Left ventricle myocardium superior (tissue), 1 donor: ENCODE measurements at places on chromosomes 1 and 21. TPM values are rescaled to one million over a fixed set of nuclear protein-coding genes. Genes with fewer than 3 reads are reported as not detected.

DNA sequence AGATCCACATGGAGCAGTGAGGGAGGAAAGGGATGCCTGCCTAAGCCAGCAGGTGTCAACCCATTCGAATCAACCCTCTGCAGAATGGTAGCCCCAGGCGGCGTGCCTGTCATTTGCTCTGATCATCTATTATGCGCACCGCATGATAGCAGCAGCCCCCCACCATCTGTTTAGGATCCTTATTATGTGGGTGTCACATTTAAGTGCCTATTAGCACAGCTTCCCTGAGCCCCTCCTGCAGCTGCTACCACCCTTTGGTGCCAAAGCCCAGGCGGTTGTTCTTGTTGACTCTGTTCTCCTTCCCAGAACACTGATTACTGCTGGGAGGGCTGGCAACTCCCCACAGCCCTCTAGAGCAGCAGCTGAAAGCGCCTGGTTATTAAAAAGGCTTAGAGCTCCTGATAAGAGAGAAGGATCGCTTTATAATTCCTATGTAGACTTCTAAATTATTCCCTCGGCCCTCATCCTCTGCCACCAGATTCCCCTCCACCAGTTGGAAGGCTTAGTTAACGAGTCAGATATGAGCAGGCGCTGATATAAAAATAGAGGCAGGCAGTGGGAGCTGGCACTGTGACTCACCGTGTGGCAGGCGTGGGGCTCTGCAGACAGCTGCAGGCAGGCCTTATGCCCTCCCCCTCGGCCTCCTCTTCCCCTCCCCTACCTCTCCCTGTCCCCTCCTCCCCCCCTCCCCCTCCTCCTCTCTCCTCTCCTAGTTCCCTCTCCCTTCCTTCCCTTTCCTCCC, 23.0 kb downstream of the ACTA1 start:
- DNase-seq, result peak; percentile 84

INAVA gene
- total RNA-seq, result 0.05 TPM

BSND gene
- not detected for total RNA-seq

DNA sequence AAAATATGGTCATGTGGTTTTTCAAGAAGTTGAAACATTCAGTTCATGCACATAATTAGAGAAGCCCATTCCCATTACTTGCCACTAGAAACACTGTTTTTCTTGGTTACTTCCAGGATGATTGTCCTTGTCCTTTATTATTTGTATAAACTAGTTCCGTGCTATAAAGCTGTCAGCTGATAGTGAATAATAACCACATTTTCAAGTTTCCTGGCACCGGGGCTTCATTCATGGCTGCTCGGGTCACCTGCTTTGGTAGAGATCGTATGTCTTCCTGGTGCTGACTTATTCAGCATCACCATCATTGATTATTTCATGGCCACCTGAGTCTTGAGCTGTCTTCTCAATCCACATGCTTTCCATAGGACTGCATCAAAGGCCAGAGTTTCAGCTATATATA, 62.9 kb upstream of the ZNF326 start:
- DNase-seq, result no peak
